ENCODE measurements at places on chromosomes 4 and X. TPM values are rescaled to one million over a fixed set of nuclear protein-coding genes. Genes with fewer than 3 reads are reported as not detected.

DCAF4L1 gene
- not detected for polyA plus RNA-seq

PDZD4 gene
- 0.41 TPM for polyA plus RNA-seq

MXRA5 gene
- polyA plus RNA-seq = not detected

GAGE12E gene
- not detected for polyA plus RNA-seq

FAAH2 gene
- polyA plus RNA-seq = 2.4 TPM

FBXO8 gene
- 11.7 TPM for polyA plus RNA-seq

SMARCA1 gene
- 2.1 TPM for polyA plus RNA-seq

SPANXA2 gene
- polyA plus RNA-seq = not detected

DIPK2B gene
- polyA plus RNA-seq = 0.11 TPM

All from naive thymus-derived CD8-positive, alpha-beta T cell (primary cell).